ENCODE measurements at places on chromosomes 1 and 21.

DNA sequence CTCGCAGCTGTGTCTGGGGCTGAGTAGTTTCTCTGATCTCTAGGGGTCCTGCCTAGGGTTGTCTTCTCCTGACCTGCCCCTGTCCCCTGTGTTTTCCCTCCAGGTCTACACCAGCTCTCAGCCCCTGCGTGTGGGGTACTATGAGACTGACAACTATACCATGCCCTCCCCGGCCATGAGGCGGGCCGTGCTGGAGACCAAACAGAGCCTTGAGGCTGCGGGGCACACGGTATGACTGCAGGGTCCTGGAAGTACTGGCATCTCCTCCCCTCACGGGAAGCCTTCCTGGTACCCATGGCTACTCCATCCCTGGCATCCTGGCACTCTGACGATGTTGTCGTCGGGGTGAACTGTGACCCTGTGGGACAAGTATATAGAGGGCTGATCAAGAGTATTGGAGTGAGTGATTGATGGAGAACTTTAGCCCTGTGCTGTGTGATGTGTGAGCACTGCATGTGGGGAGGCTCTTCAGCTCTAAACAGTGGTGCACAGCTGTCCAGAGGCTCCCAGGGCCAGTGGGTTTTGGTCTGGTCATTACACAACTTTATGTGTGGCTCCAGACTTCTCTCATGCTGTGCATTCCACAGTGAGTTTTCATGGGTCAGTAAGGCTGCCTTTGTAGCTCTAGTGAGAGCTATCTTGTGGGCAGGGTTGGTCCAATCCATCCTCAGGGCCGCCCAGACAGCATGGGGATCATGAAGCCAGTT, 14.4 kb downstream of the FAAH start:
- no peak for DNase-seq

GRCh38 chr1:34176830-34177603, at the start of gene C1orf94:
TSS of gene C1orf94 (plus strand) at chr1:34176907. CDS start at chr1:34177790, 883 bp downstream.
- DNase-seq, result no peak

GRCh38 chr1:14639291-14640050, 41.0 kb downstream of the KAZN start:
- no peak for DNase-seq

GRCh38 chr1:32902535-32902920, 1.3 kb upstream of the TMEM54 start:
- DNase-seq, result no peak

- DNase-seq, result no peak
Measured at GRCh38 chr1:52670604-52671003, 27.5 kb downstream of the COA7 start.

DNA sequence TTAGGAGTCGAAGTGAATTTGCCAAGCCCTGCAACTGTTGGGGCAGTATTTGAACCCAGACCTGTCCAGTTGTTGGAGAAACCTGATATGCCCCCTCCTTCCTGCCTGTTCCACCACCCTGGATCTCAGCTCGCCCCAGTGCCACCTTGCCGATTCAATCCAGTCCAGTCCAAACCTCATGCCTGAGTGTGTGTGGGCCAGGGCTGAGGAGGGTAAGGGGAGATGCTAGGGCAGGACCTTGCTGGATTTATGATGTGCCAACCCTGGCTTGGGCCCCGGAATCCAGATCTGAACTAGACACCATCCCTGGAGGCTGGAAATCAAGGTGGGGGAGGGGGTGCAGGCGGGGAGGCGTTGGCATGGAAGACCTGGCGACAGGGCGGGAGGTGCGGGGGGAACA, 98.9 kb upstream of the WNT4 start:
- no peak for DNase-seq

- no peak for DNase-seq
Measured at GRCh38 chr1:240942901-240943300, 330.9 kb upstream of the GREM2 start.

DNA sequence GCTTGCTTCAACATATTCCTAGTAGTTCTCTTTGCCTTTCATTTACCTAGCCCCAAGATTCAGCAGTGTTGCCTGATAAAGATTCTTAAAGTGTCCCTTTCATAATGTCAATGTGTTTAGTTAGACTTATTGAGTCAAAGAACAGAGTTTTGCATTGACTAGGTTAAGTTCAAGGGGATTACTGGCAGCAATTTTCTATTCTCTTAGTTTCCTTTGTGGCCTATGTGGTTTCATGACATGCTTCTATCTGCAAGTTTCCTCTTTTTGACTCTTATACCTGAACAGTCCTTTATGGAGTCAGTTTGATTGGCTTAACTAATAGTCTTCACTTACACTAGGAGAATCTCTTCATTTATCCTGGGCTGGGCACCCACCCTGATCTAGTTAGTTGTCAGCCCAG, 151.3 kb downstream of the ADGRL4 start:
- DNase-seq, result no peak

DNA sequence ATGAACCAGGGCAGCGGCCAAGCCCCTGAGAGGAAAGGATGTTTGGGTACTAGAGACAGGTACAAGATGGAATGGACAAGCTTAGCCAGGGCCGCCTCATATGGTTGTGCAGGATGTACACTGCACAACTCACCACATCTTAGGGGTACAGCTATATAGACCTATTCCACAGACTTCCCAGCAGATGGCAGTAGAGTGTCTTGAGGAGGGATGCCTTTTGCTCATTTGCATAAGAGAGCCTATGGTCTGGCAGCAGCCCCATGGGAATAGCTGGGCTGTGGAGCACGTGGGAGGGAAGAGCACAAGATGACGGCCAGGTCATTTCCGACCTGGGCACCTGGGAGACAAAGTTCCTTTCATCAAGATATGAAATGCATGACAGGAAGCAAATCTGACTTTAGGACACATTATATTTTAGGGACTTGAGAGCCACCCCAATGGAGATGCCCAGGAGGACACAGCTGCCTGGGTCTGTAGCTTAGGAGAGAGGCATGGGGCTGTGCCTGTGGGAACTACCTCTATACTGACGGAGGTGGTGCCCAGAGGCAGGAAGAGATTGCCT, 215.5 kb downstream of the KCNJ6 start:
- DNase-seq, result peak; percentile 15

- no peak for DNase-seq
Measured at GRCh38 chr1:80656014-80656636, 1144.6 kb upstream of the ADGRL2 start.

GRCh38 chr1:5664906-5665875, 327.0 kb downstream of the NPHP4 start:
- DNase-seq, result no peak

DNA sequence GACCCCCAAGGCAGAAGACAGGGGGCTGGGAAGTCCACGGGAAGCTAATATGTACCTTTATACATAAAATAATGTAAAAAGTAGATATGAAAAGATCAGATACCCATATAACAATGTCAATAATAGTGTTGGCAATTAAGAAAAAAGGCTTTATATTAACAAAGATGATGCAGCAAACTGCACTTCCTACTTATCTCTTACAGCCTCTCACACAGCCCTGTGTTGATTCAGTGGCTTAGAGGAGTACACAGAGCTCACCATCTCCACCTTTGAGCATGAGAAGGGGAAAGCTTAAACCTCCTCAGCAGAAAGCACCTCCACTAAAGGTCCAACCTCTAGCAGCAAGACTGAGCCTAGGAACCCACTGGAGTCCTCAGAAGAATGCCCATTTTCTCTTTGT, 7.2 kb upstream of the VSIG8 start:
- DNase-seq, result no peak

- DNase-seq, result peak; percentile 87
Measured at GRCh38 chr1:116504308-116505156, 66.3 kb downstream of the CD58 start.

DNA sequence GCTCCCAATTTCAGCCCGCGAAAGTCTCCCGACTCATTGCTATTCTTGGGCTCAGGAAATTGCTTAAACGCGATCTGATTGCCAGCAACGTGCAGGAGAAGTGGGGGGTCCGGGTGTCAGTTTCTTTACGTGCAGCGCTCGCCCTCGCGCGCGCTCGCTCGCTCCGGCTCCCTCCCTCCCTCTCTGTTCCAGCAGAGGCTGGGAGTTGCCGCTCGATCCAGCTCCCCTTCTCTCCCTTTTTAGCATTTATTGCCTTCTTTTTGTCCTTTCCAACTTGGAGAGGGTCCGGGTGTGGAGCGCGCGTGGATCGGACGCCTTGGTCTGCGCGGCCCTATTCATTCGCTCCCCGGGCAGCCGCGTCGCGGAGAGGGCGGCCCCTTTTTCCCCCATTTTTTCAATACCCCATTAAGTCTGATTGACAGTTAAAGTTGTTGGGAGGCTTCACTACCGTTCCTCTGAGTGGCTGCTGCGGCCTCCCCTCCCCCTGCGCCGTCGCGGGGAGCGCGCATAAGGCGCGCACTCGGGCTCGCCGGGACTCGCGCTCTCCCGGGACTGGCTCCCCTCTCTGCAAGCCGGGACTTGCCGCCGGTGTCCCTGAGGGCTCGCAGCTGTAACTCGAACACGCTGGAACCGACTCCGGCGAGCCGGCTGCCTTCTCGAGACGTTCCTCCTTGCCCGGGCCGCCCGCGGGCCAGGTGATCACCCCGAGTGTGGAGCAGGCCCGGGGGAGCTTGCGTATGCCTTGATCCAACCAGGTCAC, at the start of gene DHRS3:
DHRS3 (minus strand) TSS at position 310 of the 760 bp plus-strand sequence. CDS start 862 bp downstream, outside the sequence.
- peak; percentile 73 for DNase-seq

DNA sequence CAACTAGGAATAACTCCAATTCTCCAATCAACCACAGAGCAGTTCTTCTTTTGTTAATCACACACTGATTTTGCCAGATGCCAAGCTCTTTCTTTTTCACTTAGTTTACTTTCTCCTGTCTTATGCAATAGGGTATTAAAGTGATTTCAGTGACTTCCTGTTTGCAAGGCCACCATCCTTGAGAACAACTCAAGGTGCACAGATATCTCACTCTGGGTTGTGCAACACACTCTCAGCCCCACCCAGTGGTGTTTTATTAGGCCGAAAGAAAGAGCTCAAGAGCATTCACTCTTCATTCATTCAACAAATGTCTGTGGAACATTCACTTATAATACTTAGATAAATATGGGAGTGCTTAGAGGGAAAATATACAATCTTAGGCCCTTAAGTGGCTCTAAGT, 352.5 kb downstream of the ZNF326 start:
- no peak for DNase-seq

- no peak for DNase-seq
Measured at GRCh38 chr1:171590022-171590421, 32.0 kb upstream of the MYOCOS start.

DNA sequence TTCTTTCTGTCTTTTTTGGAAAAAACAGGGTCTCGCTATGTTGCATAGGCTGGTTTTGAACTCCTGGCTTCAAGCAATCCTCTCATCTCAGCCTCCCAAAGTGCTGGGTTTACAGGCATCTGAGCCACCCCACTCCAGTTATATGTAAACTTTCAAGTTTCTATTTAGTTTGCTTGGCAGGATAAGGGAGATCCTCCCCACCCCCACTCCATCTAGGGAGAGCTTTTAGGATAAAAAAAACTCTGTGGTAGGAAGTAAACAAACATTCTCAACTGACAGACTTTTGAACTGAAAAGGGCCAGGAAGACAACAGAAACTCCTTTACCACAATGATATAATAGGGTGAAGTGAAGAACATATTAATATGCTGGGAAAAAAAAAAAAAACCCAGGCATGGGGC, 41.0 kb upstream of the ZNF326 start:
- DNase-seq, result no peak
